Spinal cord (tissue), 10 donors: ENCODE measurements at places on chromosomes 2 and 18.

DNA sequence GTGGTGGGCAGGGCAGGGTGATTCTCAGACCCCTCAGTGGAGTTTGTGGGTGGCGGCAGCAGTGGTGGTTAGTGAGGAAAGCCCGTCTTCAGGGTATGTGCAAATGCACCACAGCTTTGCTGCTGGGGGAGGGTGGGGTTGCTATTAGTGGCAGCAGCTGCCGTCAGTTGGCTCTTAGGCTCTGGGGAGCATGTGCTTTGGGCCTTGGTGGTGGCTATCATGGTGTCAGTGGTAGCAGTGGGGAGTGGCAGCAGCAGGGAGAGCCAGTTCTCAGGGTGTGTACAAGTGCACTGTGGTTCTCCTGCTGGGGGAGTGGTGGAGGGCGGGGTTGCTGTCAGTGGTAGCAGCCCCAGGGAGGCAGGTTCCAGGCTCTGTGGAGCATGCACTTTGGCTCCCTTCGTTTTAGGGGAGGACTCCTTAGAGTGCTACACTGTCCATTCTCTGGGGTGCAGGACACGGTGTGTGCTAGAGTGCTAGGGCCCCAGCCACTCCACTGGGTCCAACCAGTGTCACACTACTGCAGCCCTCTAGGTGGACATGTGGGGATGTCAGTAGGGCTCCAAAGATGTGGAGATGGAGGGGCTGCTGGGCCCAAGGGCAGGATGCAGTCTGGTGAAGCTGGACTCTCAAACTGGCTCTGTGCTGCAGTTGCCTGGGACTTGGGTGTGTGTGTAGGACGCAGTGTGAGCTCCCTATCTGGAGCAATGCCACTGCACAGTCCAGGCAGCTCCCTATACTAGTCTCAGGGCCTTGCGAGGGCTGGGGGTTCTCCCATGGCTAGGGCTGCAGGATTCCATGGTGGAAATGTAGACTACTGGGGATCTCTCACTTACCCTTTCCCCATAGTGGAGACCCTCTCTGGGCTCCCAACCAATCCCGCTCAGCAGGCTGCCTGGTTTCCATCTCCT, 45.3 kb downstream of the ADCYAP1 start:
- no peak overlapping the region for H3K4me3 ChIP-seq
- no peaks in the 10 kb centered on the region for H3K4me1 ChIP-seq
- DNase-seq = no peak
- no peaks in the 10 kb centered on the region for H3K27me3 ChIP-seq

DNA sequence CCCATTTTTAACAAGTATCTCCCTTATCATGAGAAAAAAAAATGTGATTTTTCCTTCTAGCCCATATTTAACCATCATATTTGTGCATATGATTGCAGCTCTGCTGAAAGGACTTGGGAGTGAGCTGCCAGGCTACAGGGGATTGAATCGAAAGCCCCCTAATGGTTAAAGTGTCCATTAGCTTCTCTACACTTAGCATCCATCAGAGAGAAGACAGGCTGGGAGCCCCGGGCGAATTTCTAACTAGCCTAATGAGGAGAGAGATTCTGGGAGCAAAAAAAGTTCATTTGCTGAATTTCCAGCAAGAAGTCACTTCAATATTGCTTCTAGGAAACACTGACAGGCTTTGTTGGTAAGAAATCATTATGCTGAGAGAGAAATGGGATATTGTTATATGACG, 848.8 kb downstream of the TDRD15 start:
- H3K27me3 ChIP-seq = no peaks in the 10 kb centered on the region
- no peaks in the 10 kb centered on the region for H3K4me1 ChIP-seq
- no peak for DNase-seq
- H3K36me3 ChIP-seq = no peaks in the 10 kb centered on the region
- no peak overlapping the region for H3K27ac ChIP-seq

- no peaks in the 10 kb centered on the region for H3K4me1 ChIP-seq
- no peak overlapping the region for H3K4me3 ChIP-seq
- H3K27me3 ChIP-seq = no peaks in the 10 kb centered on the region
- peak; percentile 54 for DNase-seq
- H3K27ac ChIP-seq = peak overlapping the region; percentile 19
Observed at GRCh38 chr18:8177330-8178016, 431.8 kb upstream of the RAB12 start.

GRCh38 chr2:216436383-216436782, 24.1 kb downstream of the SMARCAL1 start:
- no peak for DNase-seq
- no peaks in the 10 kb centered on the region for H3K4me1 ChIP-seq
- H3K4me3 ChIP-seq = no peak overlapping the region
- H3K27ac ChIP-seq = no peak overlapping the region
- peaks cover 59% of the 10 kb centered on the region for H3K36me3 ChIP-seq

DNA sequence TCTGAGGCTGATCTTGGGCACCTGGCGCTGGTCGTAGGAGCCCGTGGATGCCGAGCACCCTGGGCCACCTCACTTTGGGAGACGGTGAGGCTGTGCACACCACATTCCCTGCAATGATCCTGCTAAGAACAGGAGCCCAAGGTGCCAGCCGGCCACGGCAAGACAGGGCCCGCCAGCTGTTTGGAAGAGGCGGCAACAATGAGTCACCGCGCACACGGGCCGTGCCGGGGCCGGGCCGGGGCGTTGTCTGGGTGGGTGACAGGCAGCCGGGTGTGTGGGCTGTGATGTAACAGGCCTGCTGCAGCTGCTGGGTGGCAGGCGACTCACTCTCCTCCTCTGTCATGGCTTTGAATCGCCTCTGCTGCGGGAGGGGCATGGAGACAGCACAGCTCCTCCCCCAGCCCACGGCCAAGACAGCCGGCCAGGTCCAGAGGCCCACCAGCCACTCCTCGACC, 49.7 kb upstream of the ODC1 start:
- peaks cover 19% of the 10 kb centered on the region for H3K4me1 ChIP-seq
- no peaks in the 10 kb centered on the region for H3K36me3 ChIP-seq
- DNase-seq = no peak
- peaks cover 2% of the 10 kb centered on the region for H3K27me3 ChIP-seq
- H3K4me3 ChIP-seq = no peak overlapping the region

DNA sequence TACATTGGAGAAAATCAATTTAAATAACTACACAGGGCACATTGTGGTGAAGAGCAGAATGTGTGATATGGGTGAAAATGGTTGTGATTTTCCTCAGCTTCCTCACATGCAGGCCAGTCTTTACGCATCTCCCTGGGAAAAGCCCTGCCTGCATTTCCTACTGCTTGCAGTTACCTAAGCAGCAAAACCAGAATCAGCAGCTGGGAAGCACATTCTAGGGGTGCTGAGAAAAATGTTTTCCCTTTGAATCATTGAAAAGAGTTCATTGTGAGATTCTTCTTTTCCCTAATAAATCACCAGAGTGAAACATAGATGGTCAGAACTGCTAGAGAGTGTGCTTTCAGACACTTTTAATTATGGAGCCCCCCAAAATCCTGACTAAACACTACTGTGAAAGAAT, 656.0 kb downstream of the TDRD15 start:
- no peak overlapping the region for H3K4me3 ChIP-seq
- H3K27me3 ChIP-seq = no peaks in the 10 kb centered on the region
- no peak overlapping the region for H3K27ac ChIP-seq

- H3K27me3 ChIP-seq = no peaks in the 10 kb centered on the region
- no peak overlapping the region for H3K4me3 ChIP-seq
- no peak for DNase-seq
- H3K4me1 ChIP-seq = peaks cover 3% of the 10 kb centered on the region
- no peak overlapping the region for H3K27ac ChIP-seq
- no peaks in the 10 kb centered on the region for H3K36me3 ChIP-seq
Observed at GRCh38 chr18:78683191-78684010, 296.2 kb upstream of the SALL3 start.

GRCh38 chr18:23095463-23095862, 39.8 kb upstream of the CABLES1 start:
- no peak for DNase-seq
- H3K4me1 ChIP-seq = peaks cover 3% of the 10 kb centered on the region
- no peak overlapping the region for H3K27ac ChIP-seq
- no peaks in the 10 kb centered on the region for H3K36me3 ChIP-seq
- peaks cover 2% of the 10 kb centered on the region for H3K27me3 ChIP-seq

DNA sequence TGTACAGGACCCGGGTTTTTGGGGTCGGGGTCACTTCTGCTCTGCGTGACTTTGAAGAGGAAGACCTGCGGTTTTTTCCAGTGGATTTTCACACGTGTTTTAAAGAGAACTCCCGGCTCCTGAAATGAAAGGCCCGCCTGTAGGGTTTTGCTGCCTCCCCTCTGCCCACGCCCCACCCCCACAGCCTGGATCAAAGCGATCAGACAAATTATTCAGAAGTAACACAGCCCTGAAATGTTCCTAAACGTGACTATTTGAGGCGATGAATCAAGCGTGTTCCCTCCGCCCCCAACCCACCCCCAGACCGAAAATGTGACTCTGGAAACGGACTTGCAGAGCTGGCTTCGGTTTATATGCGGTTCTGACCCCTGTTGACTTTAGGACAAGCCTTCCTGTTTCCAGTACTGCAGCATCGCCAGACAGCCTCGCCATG, 28.7 kb upstream of the SMIM21 start:
- DNase-seq = no peak
- peaks cover 21% of the 10 kb centered on the region for H3K4me1 ChIP-seq
- H3K27ac ChIP-seq = peak overlapping the region; percentile 85
- no peaks in the 10 kb centered on the region for H3K27me3 ChIP-seq
- H3K36me3 ChIP-seq = no peaks in the 10 kb centered on the region
- H3K4me3 ChIP-seq = peak overlapping the region; percentile 38

DNA sequence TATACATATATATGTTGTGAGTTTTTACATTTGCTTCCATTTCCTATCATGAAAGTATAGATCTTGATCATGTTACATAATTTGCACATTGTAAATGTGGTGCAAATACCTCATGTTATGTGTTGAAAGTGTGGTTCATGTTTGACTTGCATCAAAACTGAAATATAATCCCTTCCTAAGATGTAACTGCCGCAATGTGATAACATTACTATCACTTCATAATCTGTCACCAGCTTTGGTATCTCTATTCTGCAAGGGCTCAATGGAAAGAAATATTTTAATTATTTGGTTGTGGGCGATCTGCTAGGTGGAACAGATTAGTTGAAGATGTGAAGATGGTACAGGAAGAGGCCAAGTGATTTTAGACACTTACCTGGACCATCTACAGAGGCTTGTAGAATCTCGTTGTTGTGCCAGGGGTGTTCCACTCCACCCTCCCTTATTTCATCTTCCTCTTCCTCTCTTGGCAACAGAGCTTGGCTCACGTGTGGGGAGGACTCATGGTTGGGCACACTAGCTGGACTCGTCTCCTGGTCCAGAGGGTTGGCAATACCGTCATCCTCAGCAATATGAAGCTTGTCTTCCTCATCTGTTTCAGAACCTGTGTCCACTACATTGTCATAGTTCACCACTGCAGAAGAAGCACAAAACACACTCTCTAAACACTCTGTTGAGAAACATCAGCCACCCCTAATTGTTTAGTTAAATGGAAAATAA, 90.4 kb downstream of the ZEB2 start:
- H3K4me3 ChIP-seq = no peak overlapping the region
- H3K27ac ChIP-seq = no peak overlapping the region
- no peak for DNase-seq
- no peaks in the 10 kb centered on the region for H3K36me3 ChIP-seq
- H3K4me1 ChIP-seq = no peaks in the 10 kb centered on the region

GRCh38 chr18:57624988-57625387, 3.4 kb upstream of the NARS1 start:
- no peaks in the 10 kb centered on the region for H3K36me3 ChIP-seq
- H3K27me3 ChIP-seq = no peaks in the 10 kb centered on the region
- H3K4me3 ChIP-seq = no peak overlapping the region
- DNase-seq = no peak
- H3K4me1 ChIP-seq = peaks cover 10% of the 10 kb centered on the region

- no peak for DNase-seq
- H3K27me3 ChIP-seq = peaks cover 16% of the 10 kb centered on the region
- H3K4me3 ChIP-seq = no peak overlapping the region
- no peak overlapping the region for H3K27ac ChIP-seq
- no peaks in the 10 kb centered on the region for H3K36me3 ChIP-seq
Observed at GRCh38 chr2:120731175-120731574, 4.5 kb upstream of the GLI2 start.

DNA sequence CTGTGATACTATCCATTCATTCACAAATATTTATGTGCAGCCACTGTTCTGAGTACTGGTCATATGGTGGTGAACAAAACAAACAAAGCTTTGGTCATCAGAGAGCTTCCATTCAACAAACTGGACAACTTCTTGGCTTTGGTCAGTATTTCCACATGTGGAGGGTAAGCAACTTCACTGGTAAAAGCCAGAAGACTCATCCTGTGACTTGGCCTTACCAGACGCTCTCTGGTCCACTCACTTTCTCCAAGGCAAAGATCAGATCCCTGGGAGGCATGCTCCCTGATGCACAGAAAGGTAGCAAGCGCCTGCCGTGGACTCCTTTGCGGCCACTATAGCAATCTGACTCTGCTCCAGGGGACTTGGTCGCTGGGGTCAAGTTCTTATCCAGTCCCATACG, 179.5 kb downstream of the EN1 start:
- no peaks in the 10 kb centered on the region for H3K27me3 ChIP-seq
- no peaks in the 10 kb centered on the region for H3K36me3 ChIP-seq
- peaks cover 4% of the 10 kb centered on the region for H3K4me1 ChIP-seq
- H3K27ac ChIP-seq = no peak overlapping the region
- H3K4me3 ChIP-seq = no peak overlapping the region

DNA sequence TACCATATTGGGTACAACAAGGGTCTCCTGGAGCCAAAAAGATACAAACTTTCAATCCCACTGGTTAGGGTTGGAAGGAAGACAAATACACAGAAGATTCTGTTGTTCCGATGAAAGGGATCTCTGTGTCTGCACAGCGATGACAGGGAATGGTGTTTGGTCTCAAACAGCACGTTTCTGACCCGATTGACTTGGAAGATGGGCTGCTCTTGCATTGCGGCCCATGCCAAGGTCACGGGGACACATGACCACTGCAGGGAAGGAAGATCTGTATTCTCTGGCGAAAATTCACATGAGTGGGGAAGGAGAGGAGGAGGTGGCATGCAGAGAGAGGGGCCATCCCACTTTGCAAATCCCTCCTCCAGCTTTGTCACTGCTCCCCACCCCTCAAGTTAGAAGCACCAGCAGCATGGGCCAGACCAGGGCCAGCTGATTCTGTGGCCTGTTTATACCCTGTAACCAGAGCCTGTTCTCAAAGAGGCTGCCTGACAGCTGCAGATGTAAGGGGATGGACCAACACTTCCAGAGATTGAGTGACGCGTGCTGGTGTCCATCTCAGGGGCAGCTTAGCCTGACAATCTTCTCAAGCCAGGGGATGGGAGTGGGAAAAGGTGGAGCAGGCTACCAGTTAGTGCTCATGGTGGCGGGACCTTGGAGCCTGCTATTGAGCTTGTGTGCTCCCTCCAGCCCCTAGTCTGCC, 57.2 kb downstream of the TNP1 start:
- DNase-seq = no peak
- no peak overlapping the region for H3K4me3 ChIP-seq
- H3K4me1 ChIP-seq = peaks cover 17% of the 10 kb centered on the region
- no peaks in the 10 kb centered on the region for H3K36me3 ChIP-seq
- peak overlapping the region; percentile 36 for H3K27ac ChIP-seq

- H3K36me3 ChIP-seq = no peaks in the 10 kb centered on the region
- H3K4me3 ChIP-seq = no peak overlapping the region
- H3K27ac ChIP-seq = no peak overlapping the region
- no peaks in the 10 kb centered on the region for H3K4me1 ChIP-seq
- DNase-seq = no peak
- no peaks in the 10 kb centered on the region for H3K27me3 ChIP-seq
Observed at GRCh38 chr2:122486705-122487415, 731.4 kb downstream of the TSN start.

GRCh38 chr2:10188211-10188610, 65.7 kb downstream of the RRM2 start:
- peaks cover 3% of the 10 kb centered on the region for H3K36me3 ChIP-seq
- H3K4me3 ChIP-seq = no peak overlapping the region
- H3K27ac ChIP-seq = no peak overlapping the region
- DNase-seq = no peak
